ENCODE measurements at places on chromosomes 13 and 19.

DNA sequence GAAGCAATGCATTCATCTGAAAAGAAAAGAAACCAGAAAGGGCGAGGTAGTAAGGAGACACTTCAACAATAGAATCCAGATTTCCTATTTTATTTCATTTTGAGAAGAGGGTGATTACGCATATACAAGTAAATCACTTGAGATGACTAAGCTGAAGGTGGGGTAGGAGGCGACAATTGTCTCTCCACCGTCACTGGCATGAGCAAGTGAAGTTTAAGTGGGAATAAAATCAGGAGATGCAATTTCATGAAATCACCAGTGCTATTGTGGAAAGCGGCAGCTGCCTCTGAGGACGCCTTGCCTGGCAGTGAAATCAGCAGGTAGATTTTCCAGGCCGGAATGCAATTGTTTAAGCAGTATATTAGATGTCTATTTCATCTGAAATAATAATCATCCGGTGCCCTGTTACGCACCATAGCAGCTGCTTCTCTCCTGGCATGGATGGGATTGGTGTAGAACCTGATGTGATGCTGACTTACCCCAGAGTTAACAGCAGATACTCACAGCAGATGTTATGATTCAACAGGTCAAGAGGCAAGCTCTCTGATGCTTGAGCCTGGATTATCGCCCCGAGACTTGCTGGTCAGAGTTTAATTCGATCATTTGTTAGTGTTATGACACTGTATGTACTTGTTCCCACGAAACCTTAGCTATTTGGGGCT is 64.3 kb downstream of the RASL11A start:
- DNase-seq = no peak

DNA sequence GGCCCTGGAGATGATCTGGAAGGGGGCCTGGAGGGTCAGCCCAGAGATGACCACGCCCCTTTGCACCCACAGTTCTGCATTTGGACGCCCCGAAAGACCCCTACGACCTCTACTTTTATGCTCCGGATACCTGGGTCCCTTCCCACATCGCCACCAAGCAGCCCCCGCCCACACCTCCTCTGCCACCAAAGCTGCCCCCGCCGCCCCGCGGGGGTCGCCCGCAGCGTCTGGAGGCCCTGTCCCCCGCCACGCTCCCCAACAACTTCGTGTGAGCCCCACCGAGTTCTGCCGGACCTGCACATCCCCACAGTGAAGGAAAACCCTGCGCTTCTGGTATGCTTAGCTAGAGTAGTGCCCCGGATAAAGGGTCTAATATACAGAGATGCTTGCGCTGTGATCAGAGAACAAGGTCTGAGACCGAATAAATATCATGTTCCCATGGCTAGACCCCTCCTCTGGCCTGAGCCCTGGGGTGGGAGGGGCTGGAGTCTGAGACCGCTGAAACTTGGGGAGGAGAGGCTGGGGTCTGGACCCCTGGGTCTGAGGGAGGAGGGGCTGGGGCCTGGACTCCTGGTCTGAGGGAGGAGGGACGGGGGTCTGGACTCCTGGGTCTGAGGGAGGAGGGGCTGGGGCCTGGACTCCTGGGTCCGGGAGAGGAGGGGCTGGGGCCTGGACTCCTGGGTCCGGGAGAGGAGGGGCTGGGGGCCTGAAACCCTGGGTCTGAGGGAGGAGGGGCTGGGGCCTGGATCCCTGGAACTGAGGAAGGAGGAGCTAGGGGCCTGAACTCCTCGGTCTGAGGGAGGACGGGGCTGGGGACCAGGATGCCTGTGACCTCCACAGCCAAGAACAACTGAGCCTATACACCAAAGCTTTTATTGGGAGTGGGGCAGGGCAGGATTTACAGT is 3.6 kb downstream of the GFY start:
- DNase-seq = no peak

- DNase-seq = no peak
Measured at GRCh38 chr13:110559986-110560385, 1.5 kb downstream of the RAB20 start.

DNA sequence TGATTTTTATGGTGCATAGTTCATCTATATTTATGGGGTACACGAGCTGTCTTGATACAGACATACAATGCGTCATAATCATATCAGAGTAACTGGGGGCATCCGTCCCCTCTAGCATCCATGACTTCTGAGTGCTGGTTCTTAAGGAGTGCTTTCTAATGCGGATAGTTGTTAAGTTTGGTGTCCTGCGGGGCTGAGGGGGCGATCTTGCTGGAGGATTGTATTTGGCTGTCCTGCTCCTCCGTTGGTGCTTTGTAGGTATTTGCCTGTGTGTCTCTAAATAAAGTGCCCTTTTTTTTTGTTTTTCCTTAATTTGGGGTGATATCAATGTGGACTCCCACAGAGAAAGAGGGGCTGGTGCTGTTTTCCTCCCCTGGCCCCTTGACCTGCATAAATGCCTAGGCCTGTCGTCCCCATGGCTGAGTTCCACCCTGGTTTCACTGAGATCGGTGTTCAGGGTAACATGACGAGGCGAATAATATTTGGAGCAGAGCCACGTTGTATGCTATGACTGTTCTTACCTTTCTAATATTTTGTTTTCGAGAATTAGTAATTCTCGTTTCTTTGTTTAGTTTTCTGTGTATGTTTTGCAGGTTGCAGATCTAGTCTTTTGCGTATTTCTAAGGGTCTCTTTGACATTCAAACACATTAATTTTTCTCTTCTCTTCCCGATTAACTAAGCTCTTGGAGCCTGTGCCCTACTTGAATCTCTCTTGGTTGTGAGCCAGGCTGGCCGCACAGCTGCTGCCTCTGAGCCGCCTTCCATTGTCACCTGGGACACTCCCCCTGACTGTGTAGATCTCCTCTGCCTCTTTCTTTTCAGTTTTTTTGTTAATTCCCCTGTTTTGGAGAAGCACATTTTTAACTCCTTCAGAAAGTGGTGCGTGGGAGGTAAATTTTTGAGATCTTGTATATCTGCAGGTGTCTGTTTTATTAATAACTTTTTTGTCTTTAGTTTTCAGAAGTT is 100.3 kb downstream of the ARHGEF7 start:
- no peak for DNase-seq

DNA sequence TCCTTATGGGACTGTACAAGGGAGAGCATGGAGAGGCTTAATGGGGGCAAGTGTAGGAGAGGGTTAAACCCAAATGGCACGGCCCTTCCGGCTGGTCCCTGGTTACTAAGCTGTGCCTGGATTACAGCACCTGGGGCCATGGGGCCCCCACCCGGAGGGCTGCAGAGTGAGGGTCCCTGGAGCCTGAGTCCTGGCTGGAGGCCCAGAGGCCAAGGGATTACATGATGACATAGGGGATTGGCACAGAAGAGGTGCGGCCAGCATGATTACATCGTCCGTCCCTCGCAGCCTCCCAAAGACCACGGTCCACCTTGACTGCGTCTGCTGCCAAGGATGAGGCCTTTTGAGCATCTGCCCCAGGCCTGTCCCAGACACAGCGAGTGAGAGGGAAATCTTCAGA is 149.4 kb downstream of the URI1 start:
- DNase-seq = no peak

DNA sequence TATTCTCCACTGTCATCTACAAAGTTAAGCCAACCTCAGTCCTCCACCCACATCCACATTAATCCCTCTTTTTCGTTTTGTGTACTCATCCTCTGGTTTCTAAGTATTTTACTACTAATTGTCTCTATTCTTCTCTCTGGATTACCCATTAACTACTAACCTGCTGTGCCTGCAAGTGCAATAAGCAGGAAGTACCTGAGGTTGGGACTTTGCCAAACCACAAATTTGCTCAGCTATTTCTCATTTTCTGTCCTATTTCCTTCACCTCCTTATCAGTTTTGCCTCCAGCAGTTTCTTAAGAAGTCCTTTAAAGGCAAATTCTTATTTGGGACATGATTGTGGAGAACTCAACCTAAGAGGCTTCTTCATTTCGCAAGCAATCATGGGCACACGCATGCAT is 1708.9 kb downstream of the SLITRK5 start:
- no peak for DNase-seq

- DNase-seq = no peak
Measured at GRCh38 chr13:86946734-86947133, 724.4 kb upstream of the SLITRK5 start.

DNA sequence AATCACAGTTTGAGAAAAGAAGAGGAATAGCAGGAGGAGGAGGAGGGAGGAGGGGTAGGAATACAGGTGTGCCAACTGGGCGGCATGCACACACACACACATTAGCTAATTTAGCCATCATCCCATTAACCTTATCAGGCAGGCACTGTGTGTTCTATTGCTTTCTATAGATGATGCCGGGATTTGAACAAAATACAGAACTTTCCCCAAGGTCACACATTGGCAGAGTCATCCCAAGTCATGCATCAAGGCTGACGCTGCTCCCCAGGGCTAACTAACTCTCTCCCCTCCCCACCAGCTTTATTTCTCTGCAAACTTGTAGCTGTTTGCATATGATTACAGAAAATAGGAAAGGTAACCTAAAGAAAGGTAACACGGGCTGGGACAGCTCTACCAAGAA is 83.0 kb downstream of the NUFIP1 start:
- DNase-seq = no peak

DNA sequence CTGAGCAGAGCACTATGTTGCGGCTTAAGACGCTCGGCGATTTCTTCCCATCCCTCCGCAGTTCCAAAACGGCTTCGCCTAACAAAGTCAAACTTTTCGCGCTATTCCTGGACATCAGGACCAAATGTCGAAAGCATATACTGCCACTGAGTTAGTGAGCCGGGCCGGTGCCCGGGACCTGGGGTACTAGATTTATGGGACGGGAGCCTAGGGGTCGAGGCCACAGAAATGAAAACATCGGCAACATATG is 699 bp downstream of the RCBTB2 start:
- DNase-seq = no peak

DNA sequence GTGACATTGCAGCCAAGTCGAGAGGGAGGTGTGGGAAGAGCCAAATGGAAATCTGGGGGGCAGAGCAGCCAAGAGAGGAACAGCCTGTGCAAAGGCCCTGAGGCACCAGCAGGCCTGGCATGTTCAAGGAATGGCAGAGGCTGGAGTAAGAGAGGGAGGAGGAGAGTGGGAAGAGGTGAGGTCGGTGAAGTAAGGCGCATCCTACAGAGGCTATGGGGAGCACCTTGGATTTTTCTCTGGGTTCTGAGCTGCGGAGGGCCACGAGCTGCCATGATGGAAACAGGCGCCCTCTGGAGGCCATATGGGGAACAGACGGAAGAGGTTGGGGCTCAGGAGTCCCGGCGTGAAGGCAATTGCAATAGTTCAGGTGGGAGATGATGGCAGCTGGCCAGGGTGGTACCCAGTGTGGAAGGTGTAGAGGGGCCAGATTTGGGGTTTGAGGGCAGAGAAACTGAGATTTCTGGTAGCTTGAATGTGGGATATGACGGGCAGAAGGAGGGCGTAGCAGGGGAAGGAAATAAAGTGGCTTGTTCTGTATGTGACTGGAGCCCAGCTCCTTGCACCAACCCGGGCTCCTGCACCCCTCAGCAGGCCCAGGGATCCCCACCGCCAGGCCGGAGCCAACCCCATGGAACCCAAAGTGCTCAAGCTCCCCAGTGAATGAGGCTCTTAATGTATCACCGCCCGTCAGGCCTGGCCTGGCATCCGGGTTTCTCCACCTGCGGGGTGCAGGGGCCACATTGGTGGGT is 20.5 kb upstream of the STRN4 start:
- peak; percentile 59 for DNase-seq

GRCh38 chr13:112870051-112870331 is 99.0 kb upstream of the MCF2L start:
- DNase-seq = no peak

Measured in stimulated activated CD4-positive, alpha-beta T cell treated with anti-CD3 and anti-CD28 coated beads, Interleukin-15, amount 100 ng/mL, for 48 hours (primary cell).